ENCODE measurements at places on chromosomes 5 and 9.

- DNase-seq: no peak
These were observed 111.4 kb downstream of the CCDC192 start for GRCh38 chr5:127814588-127814973.

GRCh38 chr5:64147849-64148441 lies 17.7 kb upstream of the RNF180 start:
- no peak for DNase-seq

GRCh38 chr9:89718176-89718575 lies 113.4 kb downstream of the GADD45G start:
- DNase-seq: no peak

GRCh38 chr9:9746826-9747225 lies 866.0 kb downstream of the PTPRD start:
- no peak for DNase-seq

DNA sequence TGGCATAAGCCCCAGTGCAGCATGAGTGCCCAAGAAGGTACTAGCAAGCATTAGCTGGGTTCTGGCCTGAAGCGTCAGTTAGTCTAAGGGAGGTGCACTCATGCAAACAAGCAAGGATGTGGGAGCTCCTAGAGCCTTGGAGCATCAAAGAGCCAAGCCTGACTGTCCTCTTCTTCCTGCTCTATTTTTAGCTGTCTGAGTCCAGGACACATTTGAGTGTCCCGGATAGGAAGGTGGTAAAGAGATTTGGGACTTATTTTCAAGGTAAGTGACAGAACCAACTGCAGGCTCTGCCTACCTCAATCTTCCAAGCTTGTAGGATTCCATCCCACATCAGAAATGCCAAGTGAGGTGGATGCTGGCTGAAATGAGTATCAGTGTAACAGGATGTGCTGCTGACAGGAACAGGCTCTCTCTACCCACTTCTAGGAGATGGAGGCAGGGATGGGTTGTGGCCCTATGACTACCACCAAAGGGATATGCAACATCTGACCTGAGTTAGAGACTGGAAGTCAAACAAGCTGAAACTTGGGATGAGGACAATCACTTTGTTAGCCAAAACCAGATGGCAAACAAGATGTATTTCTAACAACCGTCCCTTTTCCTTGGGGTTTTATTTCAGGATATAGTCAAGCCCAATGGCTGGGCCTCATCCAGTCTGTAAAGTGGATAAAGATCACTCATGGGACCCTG lies 15.1 kb downstream of the MACROH2A1 start:
- DNase-seq: no peak
